ENCODE measurements at places on chromosomes 11 and 22.

- DNase-seq: no peak
Observed at GRCh38 chr11:132540581-132540980, 991.7 kb downstream of the OPCML start.

DNA sequence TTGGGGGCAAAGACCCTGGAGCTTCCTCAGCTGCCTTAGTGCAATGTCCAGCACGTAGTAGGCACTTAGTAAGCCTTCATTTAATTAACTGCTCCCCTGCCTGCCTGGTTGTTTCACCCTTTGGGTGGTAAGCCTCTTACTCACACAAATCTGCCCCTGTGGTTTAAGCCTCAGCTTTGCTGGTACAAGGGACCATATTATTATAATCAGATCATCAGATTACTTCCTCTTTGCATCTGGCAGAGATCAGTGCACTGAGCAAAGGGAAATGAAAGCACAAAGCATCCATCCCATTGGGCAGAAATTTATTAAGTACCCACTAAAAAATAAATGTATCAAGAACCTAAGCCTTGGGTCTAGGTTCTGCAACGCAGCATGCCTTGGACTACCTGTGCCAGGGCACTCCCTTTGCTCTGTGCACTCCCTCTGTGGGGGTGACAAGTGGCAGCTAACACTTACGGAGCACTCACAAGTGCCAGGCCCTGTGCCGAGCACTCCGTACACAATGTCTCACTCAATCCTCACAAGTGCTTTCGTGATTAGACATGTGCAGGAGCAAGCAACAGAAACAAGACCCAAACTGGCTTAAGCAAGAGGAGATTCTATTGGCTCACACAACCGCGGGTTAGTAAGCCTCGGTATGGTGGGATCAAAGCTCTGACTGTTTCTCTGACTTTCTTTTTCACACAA lies 34.9 kb upstream of the DAGLA start:
- no peak for DNase-seq

DNA sequence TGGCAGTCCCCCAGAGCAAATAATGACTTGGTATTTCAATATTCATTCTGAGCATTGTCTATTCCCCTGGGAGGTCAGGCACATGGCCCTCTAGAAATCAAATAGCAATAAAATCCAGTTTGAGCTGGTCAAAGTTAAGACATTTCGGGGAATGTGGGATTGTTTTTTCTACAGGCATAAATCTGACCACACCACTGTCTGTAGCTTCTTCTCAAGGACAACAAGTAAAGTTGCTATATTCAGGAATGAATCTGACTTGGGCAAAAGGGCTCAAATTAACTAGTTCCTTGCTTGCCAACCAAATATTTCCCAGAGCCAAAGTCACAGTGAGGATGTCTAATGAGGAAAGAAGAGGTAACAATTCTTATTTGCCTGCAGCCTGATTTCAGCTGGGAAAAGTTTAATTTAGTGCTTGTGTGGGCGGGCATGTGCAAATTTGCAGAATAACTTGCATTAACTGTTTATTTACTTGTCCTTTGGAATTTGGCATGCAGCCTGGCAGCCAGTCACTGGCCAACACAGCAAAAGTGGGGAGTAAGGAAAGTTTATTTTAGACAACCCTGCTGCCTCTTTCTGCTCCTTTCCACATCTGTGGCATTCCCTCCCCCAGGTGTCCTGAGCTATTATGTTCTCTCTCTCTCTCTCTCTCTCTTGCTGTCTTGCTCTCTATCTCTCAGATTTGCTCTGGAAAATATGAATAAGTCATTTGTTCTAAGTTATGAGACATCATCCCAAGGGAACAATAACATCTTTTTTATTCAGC lies 51.2 kb upstream of the ARHGAP20 start:
- no peak for DNase-seq

GRCh38 chr11:118930094-118930712 lies 4.5 kb upstream of the BCL9L start:
- DNase-seq: peak; percentile 83

GRCh38 chr11:9815486-9816136 lies 151.7 kb downstream of the SWAP70 start:
- DNase-seq: no peak

- no peak for DNase-seq
Observed at GRCh38 chr11:56782167-56782847, 33.8 kb upstream of the OR9G4 start.

- DNase-seq: no peak
Observed at GRCh38 chr11:11467312-11467711, 114.3 kb upstream of the CSNK2A3 start.

GRCh38 chr11:63762654-63763495 lies 5.7 kb downstream of the ZFTA start:
- DNase-seq: no peak

GRCh38 chr11:102320188-102320587 lies 2.9 kb downstream of the BIRC3 start:
- no peak for DNase-seq

GRCh38 chr11:83219095-83219494 lies 25.6 kb downstream of the ANKRD42 start:
- no peak for DNase-seq

DNA sequence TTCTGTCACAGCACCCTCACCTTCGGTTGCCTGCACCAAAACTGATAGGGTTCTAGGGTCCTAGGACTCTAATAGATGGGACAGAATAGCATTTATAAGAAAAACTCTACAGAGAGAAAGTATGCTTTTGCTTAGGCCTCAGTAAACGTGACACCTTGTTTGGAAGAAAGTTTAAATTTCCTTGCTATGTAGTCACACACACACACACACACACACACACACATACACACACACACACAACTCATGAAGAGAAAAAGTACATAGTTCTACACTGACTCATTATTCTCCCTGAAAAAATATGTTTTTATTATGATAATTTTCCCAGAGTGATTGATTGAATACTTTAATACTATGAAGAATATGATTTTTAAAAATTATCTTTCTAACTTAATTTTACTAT lies 220.8 kb upstream of the SNX19 start:
- no peak for DNase-seq

- DNase-seq: no peak
Observed at GRCh38 chr22:24400726-24401596, 26.4 kb upstream of the ADORA2A start.

GRCh38 chr11:16812274-16812673 lies 73.8 kb downstream of the C11orf58 start:
- DNase-seq: no peak

GRCh38 chr11:43404836-43405479 lies 46.2 kb downstream of the TTC17 start:
- no peak for DNase-seq

GRCh38 chr11:93849751-93850593 lies 446 bp downstream of the VSTM5 start:
- no peak for DNase-seq

GRCh38 chr22:31436132-31436531 lies 36.7 kb downstream of the DRG1 start:
- DNase-seq: no peak

DNA sequence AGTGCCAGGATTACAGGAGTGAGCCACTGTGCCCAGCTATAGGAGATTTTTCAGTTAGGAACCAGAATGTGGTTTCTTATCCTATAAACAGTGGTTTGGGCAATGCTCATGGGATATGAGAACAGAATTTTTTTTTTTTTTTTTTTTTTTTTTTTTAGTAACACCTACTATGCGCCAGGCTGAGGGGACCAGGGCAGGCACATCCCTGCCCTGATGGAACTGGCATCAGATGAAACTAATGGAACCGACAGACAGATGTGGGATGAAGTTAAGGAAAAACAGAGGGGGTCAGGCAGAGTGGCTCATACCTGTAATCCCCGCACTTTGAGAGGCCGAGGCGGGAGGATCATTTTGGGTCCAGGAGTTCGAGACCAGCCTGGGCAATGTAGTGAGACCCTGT lies 4.9 kb downstream of the SEC14L4 start:
- DNase-seq: no peak

GRCh38 chr11:78532991-78533390 lies 41.7 kb downstream of the NARS2 start:
- DNase-seq: no peak

GRCh38 chr11:17579451-17579850 lies 32.4 kb downstream of the OTOG start:
- no peak for DNase-seq

GRCh38 chr11:120964857-120965256 lies 59.0 kb upstream of the TBCEL start:
- no peak for DNase-seq

DNA sequence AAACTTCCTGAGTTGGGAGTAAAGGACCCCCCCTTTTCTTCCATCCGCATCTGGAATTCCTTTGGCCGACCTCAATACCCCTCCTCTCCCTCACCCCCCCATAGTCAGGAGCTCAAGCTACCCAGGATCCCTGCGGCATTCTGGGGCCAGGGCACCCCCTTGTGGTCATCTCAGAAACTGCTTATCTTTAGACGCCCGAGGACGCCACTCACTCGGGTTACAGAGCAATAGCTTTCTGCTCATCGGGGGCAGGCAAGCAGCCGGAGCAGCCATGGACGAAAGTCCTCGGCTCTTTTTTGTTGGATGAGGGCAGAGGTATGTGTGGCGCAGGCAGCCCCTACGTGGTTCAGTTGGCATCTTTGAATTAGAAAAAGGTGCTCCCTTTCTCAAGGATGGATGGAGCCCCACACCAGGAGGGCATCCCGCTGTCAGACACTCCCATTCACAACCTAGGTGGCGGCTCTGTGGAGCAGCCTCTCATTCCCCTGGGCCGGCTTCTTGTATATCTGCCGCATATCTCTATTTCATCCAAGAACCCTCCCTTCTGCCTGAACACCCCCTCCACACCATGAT lies 2.3 kb downstream of the C1QTNF5 start:
- DNase-seq: peak; percentile 54

GRCh38 chr11:33716243-33716642 lies 15.6 kb upstream of the C11orf91 start:
- DNase-seq: no peak

DNA sequence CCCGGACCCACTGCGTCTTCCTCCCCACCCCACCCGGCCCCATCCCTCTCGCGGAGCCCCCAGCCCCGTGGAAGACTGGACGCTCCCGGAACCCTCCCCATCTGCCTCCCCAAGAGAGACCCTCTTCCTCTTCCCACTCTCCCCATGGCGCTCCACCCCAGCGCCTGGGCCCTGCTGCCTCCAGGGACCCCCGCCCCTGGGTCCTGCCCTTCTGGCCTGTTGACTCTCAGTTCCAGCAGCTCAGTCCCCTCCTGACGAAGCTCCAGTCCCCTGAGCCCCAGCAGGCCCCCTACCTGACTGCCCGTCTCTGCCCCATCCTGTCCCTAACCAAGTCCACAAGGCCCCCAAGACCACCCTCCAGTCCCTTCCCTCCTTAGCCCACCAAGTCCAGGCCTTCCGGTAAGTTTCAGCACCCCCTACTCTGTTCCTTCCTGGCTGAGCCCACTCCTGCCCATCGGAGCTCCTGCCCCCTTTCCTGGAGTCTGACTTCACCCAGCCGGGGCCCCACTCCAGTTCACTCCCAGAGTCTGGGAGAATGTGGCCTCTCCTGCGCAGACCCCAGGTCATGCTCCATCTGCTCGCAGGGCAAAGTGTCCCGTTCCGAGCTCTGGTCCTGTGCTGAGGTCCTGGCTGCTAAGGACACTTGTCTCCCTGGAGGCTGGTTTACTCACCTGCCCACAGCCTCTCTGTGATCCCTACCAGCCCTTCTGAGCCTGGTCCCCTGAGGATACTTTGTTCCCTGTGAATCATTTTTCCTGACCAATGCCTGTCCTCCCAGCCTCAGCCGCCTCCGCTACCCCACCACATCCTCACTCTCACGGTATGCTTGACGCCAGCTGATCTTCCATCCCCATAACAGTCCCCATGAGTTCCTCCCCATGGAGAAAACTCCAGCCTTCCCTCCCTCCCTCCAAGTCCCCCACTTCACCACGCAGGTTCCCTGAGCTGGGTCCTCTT lies 722 bp downstream of the IFITM10 start:
- no peak for DNase-seq

GRCh38 chr11:61378713-61379313 lies 13.6 kb upstream of the TMEM216 start:
- no peak for DNase-seq

- no peak for DNase-seq
Observed at GRCh38 chr11:69218946-69219720, 63.4 kb downstream of the SMIM38 start.

DNA sequence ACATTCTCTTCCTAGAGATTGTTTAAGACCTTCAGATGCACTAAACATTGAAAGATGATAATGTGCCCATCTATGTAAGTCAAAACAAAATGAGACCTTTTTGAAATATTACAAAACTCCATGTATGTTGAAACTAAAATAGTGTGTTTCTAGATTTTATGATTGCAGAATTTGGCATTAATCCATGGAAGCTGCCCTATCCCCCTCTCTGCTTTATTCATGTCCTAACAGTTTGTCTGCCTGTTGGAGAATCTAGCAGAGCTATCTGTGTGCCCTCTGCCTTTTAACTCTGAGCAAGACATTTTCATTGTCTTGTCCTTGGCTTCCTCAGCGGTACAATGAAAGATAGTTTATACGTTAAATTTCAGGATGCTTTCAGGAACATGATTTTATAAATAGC lies 105.5 kb downstream of the FAT3 start:
- no peak for DNase-seq

- DNase-seq: no peak
Observed at GRCh38 chr11:32432565-32432964, 2.8 kb downstream of the WT1 start.

- DNase-seq: no peak
Observed at GRCh38 chr22:44087089-44087430, 63.0 kb downstream of the PARVB start.

- no peak for DNase-seq
Observed at GRCh38 chr11:32772731-32773130, 21.7 kb downstream of the CCDC73 start.

- no peak for DNase-seq
Observed at GRCh38 chr11:60951606-60951903, 421 bp downstream of the SLC15A3 start.

- no peak for DNase-seq
Observed at GRCh38 chr11:122705396-122705795, 49.9 kb downstream of the UBASH3B start.
